ENCODE measurements at places on chromosomes 6 and 20. TPM values are rescaled to one million over a fixed set of nuclear protein-coding genes. Genes with fewer than 3 reads are reported as not detected.

DNA sequence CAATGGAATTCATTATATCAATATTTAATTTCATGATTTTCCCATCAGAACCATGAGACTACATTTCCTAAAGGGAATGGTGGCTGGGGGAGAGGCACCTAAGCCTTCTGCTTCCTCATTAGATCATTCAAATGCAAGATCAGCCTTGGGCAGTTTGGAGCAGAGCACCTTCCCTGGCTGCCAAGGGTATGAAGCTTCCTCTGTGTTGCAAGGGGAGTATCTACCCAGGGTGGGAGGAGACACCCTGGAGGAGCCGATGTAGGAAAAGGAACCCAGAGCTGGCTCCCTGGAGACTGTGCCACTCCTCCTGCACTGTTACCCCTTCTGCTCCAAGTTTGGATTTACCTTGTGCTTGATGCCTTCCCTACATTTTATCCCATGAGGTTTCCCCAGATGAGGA lies 299.7 kb upstream of the PRDM1 start:
- DNase-seq: no peak

DNA sequence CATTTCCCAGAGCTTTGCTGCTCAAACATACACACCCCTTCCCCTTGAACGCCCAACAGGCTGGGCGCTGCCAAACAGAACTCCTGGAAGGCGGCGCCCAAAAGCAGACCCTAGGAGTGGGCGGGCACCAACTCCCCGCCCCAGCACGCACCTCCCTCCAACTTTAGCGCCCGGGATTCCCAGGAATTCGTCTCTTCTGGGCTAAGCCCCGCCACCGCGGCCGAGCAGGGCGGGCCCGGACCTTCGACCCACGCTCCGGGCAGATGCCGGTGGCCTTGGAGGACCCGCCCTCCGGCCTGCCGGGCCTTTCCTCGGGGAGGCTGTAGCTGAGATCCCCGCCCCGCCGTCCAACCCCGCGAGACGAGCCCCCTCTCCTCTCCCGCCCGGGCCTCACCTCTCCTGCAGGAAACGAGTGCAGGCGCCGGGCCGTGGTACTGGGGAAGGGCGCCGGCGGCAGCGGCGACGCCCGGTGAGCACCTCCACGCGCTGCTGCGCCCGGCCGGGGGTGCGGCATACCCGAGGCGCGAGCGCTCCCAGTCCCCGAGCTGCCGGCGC lies 659 bp downstream of the MCUR1 start:
- peak; percentile 54 for DNase-seq

DNA sequence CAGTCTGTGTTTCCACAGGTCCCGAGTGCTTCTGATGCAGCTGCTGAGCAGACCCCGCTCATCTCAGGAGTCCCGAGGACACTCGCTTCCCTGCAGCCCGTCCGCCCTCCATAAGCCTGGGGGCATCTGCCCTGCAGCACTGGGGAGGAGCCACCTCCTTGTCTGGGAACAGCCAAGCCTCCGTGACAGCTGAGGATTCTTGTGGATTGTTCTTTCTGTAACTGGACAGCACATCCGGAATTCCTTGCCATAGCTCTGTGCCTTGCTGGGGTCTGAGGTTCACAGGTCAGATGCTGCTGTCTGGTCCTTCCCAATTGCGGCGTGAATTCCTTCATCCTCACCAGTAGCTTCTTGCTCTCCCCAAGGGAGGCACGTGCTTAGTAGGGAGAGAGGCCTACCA lies 38.4 kb upstream of the FNDC1 start:
- DNase-seq: no peak

- no peak for DNase-seq
Observed at GRCh38 chr6:68639211-68639610, 4.1 kb downstream of the ADGRB3 start.

GRCh38 chr6:34697904-34698559 lies 1.5 kb upstream of the ILRUN start:
- DNase-seq: no peak

DNA sequence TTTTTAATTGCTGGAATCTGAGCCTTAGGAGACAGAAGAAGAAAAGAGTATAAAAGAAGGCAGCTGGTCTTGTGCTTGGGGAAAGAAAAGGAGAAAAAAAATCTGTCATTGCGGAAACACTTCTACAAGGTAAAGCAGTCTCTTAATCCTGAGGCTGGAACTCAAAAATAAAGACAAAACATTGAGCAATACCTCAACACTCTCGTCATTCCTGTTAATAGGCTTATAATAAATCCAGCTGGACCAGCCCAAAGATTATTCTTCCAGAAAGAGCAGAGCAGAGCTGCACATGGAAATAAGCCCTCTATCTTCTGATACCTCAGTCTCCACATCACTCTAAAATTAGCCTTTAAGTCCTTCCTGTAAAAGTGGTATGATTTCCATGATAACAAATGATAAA lies 62.0 kb upstream of the HIVEP1 start:
- DNase-seq: no peak

- DNase-seq: no peak
Observed at GRCh38 chr20:7090811-7091210, 323.3 kb downstream of the BMP2 start.

DNA sequence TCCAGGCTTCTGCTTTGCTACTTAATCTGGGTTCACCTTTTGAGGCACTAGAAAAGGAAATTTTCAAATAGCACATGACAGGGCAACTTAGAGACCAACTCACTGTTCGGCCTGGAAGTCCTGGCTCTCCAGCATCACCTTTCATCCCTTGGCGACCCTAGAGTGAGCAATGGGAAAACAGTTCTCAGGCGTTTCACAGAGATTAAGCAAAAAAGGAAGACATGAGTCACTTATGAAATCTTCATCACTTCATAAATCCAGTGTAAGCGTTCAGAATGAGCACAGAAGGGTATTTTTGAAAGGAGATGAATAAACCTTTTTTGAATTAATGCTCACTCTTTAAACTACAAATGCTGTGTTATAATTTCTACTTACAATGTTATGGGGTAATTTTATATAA lies 104.0 kb downstream of the COL12A1 start:
- DNase-seq: no peak

GRCh38 chr6:109079981-109080380 lies 14.7 kb downstream of the SESN1 start:
- DNase-seq: no peak

- DNase-seq: no peak
Observed at GRCh38 chr20:32163951-32164350, 43.6 kb downstream of the PLAGL2 start.

DNA sequence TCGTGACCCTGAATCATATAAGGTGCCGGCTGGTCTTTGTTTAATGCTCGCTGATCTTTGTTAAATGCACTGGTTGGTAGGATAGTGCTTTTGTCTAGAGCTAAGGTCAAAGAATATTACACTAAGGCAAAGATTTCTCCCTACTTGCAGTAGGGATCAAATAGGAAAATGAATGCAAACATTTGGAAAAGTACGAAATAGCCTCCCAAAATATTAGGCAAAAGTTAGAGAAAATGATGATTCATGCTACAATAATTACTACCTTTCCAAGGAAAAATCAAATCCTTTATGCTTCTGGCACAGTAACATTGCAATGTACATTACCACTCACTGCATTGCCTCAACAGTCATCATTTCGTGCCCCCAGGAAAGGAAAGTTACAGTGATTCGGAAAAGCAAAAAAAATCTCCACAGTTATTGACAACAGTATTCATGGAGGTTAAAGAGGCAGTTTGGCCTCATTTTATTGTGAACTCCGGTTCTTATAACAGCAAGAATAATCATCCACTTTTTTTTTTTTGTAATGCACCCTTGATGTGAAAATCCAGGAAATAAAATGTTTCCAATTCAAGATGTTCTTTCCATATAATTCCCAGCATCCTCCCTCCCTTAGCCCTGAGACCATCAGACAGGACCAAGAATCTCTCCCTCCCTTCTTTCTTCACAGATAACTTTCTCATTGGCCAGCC lies 61.7 kb upstream of the ZMYND8 start:
- no peak for DNase-seq

GRCh38 chr6:129890164-129890563 lies 29.0 kb upstream of the TMEM244 start:
- no peak for DNase-seq

DNA sequence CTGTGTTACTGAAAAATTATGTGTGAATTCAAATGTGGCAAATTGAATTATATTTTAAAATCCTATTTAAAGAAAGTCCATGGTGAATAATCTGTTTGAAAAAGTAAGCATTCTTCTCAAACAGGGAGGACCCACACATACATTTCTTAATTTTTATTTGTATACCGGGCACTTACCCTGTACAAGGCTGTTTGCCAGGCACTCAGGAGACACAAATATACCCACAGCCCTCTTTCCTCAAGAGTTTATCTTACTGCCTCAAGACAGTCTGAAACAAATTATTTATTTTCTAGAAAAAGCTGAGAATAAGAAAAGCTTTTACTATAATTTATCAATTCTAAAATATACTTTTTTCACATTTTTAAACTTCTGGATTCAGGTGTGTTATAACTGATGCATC lies 114.4 kb downstream of the TASP1 start:
- no peak for DNase-seq

DNA sequence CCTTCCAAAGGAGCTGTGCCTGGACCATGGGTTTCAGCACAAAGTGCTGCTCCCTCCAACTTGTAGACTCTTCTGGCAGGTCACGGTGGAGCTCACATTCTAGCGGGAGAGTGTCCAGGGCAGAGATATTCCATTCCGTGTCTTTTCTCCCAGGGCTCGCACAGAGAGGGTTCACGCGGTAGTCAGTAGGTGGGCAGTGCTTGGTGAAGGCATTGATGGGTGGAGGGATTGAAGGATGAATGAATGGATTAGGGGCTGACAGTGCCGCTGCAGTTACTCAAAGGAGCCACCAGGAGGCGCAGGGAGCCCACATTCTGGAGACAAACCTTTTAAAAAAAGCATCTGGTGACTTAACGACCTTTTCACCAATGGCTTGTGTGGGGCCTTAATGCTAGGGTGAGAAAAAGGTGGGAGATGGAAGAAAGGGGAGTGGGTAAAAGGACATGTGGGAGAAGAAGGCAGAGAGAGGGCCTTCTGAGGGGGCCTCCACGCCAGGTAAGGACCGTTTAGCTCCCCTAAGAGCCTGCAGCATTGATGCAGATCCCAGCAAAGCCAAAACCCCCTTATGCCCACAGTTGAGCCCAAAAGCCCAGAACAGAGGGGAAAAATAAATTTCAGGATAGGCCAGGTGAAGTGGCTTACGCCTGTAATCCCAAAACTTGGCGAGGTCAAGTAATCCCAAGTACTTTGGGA lies 17.5 kb upstream of the FAM110A start:
- peak; percentile 53 for DNase-seq

DNA sequence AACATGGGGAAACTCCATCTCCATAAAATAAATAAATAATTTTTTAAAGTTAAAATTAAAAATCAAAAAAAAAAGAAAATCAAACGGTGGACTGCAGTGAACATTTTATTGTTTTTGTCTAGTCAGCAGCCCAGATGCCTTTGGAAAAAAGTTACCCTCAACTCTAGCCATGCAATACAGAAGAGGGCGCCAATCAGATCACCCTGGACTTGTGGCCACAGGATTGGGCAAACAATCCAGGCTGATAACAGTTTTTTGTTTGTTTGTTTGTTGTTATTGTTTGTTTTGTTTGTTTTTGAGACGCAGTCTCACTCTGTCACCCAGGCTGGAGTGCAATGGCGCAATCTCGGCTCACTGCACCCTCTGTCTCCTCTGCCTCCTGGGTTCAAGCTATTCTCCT lies 30.5 kb upstream of the NELFCD start:
- no peak for DNase-seq

DNA sequence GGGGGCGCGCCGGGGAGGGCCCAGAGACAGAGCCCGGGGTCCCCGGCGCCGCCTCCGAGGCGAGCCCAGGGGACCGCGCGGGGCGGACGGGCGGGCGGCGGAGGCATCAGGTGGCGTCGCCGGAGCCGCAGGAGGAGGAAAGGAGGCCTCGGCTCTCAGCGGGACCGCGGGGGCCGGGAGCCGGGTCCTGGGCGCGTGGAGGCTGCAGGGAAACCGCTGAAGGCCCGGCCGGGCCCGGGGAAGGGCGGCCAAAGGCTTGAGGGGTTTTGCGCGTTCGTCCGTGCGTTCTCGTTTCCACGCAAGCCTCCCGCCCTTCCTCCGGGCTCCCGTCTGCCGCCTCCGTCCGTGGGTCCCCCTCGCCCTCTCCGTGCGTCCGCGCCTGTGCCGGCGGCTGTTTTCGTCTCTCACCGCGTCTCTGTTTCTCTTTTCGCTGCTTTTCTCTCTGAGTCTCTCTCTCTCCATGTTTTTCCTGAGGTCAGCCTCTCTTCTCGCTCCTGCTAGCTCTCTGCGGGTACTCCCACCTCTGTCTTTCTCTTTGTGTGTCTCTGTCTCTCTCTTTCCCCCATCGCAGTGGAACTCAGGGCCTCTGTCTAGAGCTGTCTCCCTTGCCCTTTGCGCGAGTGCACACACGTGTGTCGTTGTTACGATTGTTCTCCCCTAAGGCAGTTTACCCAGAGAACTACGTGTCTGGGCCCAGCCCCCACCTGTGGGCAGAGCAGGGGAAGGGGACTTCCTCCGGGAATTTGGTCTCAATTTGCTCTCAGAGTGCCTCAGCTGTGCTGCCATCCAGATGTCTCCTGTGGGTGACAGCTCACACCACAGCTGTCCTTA lies 2.1 kb downstream of the IRF4 start:
- DNase-seq: peak; percentile 46

DNA sequence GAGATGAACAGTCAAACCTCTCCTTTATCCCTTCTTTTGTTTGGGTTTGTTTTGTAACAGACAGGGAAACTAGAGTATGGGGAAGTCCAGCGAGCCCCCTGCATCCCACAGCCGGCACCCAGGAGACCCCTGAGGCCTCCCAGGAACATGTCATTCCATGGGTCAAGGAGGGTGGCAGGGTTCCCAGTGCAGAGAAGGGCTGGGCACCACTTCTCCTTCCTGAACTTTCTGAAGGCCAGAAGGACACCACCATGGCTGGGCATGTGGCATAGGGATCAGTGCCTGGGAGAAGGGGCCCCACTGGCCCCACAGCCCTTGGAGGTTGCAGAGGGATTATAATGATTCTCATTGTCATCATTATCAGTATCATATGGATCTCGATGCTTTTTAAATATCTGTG lies 13.9 kb upstream of the CST7 start:
- DNase-seq: no peak

DNA sequence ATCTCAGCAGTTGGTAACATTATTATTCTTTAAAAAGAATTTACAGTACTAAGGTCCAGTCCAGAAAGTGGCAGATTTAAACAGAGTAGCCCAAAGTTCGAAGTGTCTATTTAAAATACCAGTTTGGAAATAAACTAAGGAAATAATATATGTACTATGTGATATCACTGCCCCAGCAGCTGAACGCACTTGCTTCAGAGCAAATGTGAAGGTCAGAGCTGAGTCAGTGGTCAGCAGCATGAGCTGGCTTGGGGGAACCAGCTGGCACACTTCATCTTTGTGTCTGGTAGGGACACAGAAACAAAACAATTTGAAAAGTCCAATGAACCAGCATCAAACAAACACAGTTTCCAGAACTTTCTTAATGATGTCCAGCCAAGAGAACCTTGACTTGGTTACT lies 15.4 kb downstream of the TMEM14B start:
- no peak for DNase-seq

The LRRC73 gene
- not detected for total RNA-seq

The SLC17A2 gene
- total RNA-seq: not detected

The HCK gene
- total RNA-seq: 8.0 TPM

The COL10A1 gene
- total RNA-seq: not detected

The RAET1G gene
- not detected for total RNA-seq

The CCN6 gene
- not detected for total RNA-seq

The SNX21 gene
- total RNA-seq: 46.7 TPM

The TMEM30A gene
- 38.2 TPM for total RNA-seq

Data from Peyer's patch (tissue), 4 donors.